ENCODE measurements at places on chromosomes 16 and 17. TPM values are rescaled to one million over a fixed set of nuclear protein-coding genes. Genes with fewer than 3 reads are reported as not detected.

CEP95 gene
- total RNA-seq, result 25.2 TPM

NRN1L gene
- 1.3 TPM for total RNA-seq

PRAC2 gene
- not detected for total RNA-seq

KRTAP9-8 gene
- total RNA-seq, result not detected

CSF3 gene
- total RNA-seq, result 23.1 TPM

RAB37 gene
- not detected for total RNA-seq

WSCD1 gene
- total RNA-seq, result 54.1 TPM

NPIPB8 gene
- total RNA-seq, result not detected

GRCh38 chr17:1965556-1966273 lies 59.4 kb downstream of the RTN4RL1 start:
- DNase-seq, result no peak

DNA sequence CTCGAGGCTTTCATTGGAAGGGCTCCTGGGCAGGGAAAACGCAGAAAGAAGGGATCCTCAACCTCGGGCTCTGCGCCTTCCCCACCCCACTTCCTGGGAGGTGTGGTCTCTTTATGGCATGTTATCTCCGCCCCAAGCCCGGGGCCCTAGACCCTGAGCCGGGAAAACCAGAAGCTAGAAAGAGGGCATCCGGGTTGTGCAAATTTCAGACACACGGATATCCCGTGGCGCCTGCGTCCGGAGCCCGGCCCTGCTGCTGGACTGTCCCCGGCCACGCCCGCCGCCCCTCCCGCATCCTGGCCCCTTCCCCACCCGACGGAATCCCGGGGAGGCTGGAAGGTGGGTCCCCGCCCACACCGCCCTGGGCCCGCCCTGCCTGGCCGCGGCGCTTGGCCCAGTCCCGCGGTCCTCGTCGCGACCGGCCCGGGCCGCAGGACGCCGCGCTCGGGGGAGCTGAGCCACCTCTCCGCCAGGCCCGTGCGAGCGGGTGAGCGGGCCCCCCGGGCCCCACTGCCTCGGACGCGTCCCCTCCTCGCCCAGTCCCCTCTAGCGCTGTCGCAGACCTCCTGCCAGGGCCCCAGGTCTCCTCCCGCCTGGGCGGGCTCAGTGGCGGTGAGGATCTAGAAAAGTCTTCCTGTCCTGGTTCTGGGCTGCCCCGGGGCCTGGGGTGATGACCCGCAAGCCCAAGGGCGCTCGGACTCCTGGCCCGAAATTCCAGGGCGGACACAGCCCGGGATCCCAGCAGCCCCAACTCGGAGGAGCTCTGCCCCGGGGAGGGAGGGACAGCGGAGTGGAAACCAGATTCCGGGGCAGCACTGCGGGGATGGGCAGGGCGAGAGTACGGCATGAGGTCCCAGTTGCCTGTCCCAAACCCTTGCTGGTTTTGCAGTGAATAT lies at the start of gene SLC16A5:
Gene SLC16A5, plus strand, starts transcription at position 397 of the 896 bp plus-strand sequence. CDS start 5,683 bp downstream, outside the sequence.
- DNase-seq, result peak; percentile 42

GRCh38 chr16:65065031-65065430 lies 56.8 kb downstream of the CDH11 start:
- DNase-seq, result no peak

DNA sequence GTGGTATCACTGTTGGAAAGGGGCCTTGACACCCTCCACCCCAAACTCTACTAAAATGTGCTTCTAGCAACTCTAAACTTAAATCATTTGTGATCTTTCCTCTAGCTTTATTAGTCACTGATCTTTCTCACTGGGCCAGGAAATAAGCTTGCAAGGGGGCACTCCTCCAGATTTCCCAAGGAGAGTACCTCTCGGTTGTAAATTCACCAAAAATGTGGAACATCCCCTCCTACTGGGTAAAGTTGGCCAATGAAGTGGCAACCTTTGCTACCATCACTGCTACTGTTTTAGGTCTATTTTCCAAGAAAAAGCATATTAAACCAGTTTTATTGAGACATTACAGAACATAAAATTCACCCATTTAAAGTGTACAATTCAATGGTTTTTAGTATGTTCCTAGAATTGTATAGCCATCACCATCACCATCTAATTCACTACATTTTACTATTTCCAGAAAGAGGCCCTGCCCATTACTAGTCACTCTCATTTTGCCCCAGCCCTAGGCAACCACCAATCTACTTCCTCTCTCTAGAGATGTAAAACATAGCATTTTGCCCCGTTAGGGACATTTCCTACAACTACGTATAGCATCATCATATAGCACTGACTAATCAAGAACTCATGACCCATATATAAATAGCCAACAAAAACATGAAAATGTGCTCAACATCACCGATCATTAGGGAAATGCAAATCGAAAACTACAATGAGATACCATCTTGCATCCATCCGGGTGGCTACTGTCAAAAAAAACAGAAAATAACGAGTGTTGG lies 44.6 kb upstream of the ADCY9 start:
- no peak for DNase-seq

DNA sequence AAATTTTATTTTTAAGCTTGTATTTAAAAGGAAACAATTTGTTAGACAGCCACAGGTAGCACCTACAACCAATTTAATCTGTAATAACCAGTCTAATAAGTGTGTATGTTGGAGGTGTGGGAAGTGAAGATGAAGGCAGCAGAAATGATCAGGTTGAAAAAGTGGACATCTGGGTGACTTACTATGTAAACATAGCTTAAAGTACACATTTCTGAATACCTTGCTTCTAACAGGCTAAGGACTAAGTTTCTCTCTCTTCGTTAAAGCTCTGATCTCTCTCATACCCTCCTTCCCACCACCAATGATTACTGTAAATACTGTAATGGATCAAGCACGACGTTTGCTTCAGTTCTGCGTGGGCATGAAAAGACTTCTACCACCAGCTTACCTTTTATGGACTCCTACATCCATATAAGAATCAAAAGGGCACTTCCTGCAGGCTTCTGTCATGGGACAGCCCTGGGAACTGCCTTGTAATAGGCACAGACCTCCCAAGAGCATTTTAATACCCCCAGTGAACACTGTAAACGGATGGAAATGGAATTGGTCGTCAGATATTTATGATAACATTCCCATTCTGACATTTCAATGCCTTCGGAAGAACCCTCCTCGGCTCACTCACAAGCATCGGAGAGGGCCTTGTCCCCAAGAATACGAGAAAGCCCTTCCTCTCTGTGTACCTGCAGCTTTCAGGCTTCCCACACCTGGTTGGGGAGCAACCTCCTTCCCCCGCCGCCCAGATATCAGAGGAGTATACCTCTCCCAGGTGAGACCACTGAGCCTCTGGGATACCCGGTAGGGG lies 700 bp downstream of the CCDC43 start:
- DNase-seq, result no peak

- no peak for DNase-seq
These were observed 986 bp downstream of the HAPSTR1 start for GRCh38 chr16:9092282-9092977.

DNA sequence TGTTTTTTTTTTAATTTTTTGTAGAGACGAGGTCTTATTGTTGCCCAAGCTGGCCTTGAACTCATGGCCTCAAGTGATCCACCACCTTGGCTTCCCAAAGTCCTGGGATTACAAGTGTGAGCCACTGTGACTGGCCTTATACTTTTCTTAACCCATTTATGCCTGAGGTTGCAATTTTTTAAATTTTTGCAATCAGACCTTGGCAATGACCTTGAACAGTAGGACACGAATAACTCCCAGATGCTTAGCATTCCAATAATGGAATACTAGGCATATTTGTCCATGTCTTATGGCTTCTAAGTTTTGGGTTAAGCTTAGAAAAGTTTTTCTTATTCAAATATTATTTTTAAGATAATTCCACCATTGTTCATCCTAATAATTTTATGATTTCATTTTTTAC lies 28.3 kb upstream of the TMEM97 start:
- DNase-seq, result no peak

DNA sequence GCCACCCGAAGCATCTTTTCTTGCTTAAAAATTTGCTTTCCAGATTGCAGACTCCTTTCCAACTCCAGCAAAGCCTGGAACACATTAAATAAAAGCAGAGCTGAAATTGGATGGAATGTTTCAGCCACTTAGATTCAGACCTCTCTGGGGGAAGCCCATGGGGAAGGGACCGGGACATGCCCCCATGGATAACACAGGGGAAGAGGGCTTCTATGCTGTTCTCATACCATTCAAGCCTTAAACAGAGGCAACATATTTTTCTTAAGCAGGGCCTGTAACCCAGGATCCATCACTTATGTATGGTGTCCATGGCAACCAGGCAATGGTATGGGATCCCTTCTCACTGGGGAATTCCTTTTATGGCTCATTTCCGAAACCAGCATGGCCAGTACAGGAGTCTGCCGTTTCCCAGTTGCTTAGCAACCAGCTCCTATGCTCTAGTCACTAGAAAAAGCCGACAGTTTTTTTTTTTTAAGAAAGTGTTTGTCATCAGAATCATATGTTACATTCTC lies 62.0 kb upstream of the MARCHF10 start:
- no peak for DNase-seq

- DNase-seq, result no peak
These were observed 3.4 kb downstream of the NAGPA start for GRCh38 chr16:5030251-5030870.

- no peak for DNase-seq
These were observed 34.8 kb upstream of the XYLT2 start for GRCh38 chr17:50311112-50311460.

- no peak for DNase-seq
These were observed 109.4 kb downstream of the CMIP start for GRCh38 chr16:81553814-81554675.

GRCh38 chr16:10561425-10561824 lies 19.0 kb downstream of the EMP2 start:
- DNase-seq, result no peak

DNA sequence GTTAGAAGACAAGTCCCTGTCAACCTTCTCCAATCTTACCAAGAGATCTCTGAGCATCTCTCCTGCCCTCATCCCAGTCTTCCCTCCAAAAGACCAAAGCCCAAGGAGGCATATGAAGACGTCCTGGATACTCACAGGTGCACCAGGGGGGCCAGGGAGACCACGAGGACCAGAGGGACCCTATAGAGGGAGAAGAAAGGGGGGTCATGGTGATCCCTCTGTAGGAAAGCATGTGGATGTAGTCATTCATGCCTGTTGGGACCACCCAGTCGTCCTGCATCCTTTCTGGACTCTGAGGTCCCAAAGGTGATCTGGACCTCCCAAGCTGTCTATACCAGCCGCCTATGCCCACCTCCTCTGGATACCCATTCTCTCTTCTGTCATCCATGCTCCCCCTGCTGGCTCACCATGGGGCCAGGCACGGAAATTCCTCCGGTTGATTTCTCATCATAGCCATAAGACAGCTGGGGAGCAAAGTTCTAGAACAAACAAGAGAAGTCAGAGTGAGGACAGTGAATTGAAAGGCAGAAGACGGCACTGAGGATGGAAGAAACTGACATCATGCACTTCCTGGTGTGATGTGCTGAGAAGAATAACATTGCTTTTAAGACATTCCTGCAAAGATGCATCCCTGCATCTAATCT lies 3.3 kb downstream of the COL1A1 start:
- DNase-seq, result no peak

- no peak for DNase-seq
These were observed 328.9 kb upstream of the MAF start for GRCh38 chr16:79929260-79929965.

DNA sequence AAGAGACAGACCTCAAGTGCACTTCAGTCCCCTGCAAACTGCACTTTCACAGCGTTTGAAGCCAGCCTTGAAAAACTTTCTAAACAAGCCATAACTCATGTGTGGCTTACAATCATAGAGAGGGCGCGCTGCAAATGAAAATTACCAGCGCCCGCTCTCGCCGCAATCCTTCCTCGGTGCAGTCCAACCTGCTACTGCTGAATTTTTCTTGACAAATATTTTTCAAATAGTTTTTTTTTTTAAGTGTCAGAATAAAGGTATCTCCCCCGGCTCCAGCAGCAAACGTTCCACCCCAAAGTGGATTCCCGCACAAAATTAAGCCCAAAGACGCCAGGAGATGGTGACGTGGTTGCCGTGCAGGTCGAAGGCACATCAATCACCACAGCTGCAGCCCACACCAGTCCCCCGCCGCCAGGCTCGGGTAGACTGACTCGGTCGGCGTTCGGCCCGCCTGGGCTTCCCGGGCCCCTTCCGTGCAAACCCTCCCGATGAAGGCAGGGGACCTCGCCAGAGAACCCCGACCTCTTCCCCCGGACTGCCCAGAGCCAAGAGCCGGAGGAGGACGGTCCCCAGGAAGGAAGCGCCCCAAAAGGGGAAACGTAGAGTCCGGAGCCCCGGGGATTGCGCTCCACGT lies 630 bp downstream of the GRB2 start:
- DNase-seq, result no peak

DNA sequence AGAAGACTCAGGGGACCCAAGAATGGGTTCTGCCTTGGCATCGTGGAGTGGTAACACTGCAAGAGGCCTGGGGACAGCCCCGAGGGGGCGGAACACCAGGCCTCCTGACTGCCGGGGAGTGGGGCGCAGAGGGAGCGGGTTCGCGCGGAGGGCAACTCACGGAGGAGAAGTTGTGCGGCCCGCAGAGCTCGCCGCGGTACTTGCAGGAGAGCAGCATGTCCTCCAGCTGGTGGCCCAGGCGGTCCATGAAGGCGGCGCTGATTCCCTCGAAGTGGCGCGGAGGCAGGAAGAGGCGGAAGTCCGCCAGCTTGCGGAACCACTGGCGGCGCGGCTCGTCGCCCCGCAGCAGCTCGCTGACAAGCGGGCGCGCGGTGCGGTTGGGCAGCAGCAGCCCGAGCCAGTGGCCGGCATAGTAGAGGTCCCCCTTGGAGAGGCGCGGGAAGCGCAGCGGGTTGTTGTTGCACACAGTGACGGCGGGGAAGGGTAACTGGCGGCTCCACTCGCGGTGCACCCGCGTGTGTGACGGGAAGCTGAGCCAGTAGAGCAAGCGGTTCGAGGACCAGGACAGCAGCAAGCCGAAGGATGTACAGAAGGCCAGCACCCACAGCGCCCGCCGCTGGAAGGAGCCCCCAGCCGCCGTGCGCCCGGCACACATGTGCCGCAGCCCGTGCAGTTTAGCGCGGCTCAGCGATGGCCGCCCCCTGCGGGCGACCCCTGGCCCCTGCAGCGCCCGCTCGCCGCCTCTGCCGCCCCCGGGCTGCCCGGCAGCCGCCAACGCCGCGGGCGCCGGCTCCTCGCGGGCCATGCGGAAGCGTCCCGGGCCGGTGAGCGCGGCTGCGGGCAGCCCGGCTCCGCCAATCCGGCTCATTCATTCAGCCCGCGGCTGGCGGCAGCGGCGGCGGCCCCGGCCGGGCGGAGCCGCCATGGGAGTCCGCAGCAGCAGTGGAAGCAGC lies 1.6 kb downstream of the ASIC2 start:
- DNase-seq, result no peak

- DNase-seq, result no peak
These were observed 45.0 kb downstream of the VMP1 start for GRCh38 chr17:59752446-59752845.

GRCh38 chr17:13367154-13367553 lies 234.6 kb downstream of the HS3ST3A1 start:
- DNase-seq, result no peak

DNA sequence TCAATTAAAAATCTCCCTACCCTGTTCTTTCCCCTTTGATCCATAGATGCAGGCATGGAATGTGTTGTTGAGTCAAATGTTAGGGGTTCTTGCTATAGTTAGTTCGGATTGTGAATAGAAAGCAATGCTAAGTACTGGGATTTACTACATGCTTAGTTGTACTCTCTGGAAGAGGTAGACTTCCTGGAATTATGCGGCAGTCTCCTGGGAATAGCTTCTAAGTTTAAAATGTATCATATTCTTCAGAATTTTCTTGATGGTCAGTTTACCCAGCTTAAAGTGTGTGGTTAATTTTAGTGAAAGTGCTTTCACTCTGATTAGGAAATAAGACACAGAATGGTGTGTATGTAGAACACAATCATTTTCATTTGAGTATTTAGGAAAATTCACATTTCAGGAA lies 3.5 kb downstream of the CLTC start:
- no peak for DNase-seq

- DNase-seq, result no peak
These were observed 498.5 kb upstream of the ZFHX3 start for GRCh38 chr16:73546341-73546845.

Data from glomerular endothelial cell (primary cell).